ENCODE measurements at places on chromosomes 16 and 17. TPM values are rescaled to one million over a fixed set of nuclear protein-coding genes. Genes with fewer than 3 reads are reported as not detected.

- no peak for DNase-seq
Measured at GRCh38 chr16:76913046-76913445, 277.9 kb upstream of the MON1B start.

Gene AHSP
- total RNA-seq: not detected

DNA sequence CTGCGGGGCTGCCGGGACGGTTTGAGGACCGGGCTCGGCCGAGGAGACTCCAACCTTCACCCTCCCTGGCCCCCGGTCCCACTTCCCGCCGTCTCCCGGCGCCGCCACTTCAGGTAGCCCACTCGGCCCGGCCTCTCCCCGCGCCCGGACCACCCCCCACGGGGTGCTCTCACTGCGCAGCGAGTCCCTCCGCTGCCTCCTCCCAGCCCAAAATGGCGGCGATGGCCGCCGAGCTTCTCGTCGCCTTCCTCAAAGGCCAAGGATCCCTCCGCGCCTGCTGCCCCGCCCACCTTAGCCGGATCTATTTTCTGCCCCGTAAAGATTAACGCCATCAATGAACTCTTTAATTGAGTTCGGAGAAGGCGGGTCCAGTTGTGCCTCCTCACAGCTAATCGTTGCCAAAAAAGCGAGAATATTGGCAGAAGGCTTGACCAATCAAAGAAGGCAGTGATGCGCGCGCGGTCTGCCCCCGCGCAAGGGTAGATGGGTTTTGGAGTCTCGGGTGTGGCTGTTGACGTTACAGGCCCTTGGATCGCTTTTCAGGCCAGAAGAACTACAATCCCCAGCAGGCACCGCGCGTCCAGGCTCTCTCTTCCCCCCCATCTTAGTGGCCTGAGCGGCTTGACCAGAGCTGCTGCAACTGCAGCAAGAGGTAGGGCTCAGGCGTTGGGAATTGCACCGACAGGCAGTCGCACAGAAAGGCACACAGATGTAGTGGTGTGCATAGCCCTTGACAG is at the start of gene HEXIM2:
Gene HEXIM2, plus strand, starts transcription at position 588 of the 737 bp plus-strand sequence. CDS start 919 bp downstream, outside the sequence.
- peak; percentile 99 for DNase-seq

- DNase-seq: no peak
Measured at GRCh38 chr17:8173871-8174322, 2.3 kb downstream of the TMEM107 start.

- no peak for DNase-seq
Measured at GRCh38 chr17:4892499-4893221, 6.7 kb upstream of the C17orf107 start.

Gene TMEM88
- total RNA-seq: 10.0 TPM

- no peak for DNase-seq
Measured at GRCh38 chr16:82700541-82701235, 73.9 kb downstream of the CDH13 start.

- DNase-seq: peak; percentile 9
Measured at GRCh38 chr16:87267566-87267965, 49.6 kb downstream of the C16orf95 start.

- no peak for DNase-seq
Measured at GRCh38 chr17:55484575-55484974, 26.7 kb downstream of the SMIM36 start.

GRCh38 chr16:81237282-81237681 is 1.2 kb upstream of the BCO1 start:
- peak; percentile 93 for DNase-seq

GRCh38 chr17:2719861-2720260 is 8.3 kb upstream of the CLUH start:
- no peak for DNase-seq

- peak; percentile 85 for DNase-seq
Measured at GRCh38 chr16:85563515-85564276, 49.4 kb upstream of the GSE1 start.

DNA sequence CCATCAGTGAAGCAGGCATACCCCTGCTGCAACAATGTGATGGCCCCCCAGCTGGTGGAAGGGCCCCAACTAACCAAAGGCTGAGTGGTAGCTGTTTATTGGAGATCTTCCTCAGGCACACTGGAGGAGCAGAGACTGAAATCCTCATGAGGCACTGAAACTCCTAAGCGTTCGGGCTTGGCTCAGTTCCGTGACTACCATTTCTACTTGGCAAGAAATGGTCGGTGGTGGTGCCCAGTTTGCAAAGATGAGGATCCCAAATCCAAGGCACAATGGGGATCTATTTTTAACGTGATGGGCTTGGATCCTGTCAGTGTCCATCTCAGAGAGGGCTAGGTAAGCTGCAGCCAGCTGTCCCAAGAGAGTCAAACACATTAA is 82.8 kb downstream of the TNFRSF13B start:
- no peak for DNase-seq

Gene MAP2K6
- total RNA-seq: 1.6 TPM

- no peak for DNase-seq
Measured at GRCh38 chr17:11446316-11446715, 152.0 kb upstream of the DNAH9 start.

GRCh38 chr17:10041287-10041612 is 136.2 kb upstream of the RCVRN start:
- DNase-seq: no peak

DNA sequence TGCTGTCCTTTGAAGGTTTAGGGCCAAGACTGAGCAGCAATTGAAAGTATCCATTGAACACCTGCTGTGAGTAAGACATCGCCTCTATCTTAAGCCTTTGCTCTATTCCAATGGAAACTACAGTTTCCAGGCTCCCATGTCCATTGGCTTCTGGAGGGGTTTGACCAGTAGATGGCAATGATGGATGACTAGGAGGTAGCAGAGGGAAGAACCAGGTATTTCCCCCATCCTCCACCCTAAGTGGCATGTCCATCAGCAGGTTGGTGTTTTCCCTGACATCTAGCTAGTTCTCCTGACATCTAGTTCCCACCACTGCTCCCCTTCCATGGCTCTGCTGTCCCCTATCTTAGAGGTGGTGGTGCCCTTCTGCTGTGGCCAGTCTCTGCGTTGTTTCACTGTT is 58.7 kb downstream of the CENPV start:
- no peak for DNase-seq

DNA sequence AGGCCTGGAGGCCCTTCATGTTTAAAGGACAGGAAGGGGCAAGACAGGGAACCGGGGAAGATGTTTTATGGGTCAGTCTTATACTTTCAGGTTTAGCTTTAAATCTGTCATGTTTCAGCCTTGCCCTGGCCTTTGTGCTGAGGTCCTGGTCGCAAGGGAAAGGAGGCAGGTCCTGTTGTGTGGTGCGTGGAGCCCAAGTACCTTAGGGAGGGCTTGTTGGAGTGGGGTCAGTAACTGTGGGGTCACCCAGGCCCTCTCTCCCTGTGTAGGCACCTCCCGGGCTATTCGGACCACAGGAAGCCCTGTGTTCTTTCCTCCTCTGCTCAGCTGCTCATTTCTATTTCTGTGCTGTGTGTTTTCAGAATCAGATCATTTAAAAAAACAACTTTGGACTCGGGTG is 42.7 kb downstream of the MPRIP start:
- DNase-seq: peak; percentile 50

DNA sequence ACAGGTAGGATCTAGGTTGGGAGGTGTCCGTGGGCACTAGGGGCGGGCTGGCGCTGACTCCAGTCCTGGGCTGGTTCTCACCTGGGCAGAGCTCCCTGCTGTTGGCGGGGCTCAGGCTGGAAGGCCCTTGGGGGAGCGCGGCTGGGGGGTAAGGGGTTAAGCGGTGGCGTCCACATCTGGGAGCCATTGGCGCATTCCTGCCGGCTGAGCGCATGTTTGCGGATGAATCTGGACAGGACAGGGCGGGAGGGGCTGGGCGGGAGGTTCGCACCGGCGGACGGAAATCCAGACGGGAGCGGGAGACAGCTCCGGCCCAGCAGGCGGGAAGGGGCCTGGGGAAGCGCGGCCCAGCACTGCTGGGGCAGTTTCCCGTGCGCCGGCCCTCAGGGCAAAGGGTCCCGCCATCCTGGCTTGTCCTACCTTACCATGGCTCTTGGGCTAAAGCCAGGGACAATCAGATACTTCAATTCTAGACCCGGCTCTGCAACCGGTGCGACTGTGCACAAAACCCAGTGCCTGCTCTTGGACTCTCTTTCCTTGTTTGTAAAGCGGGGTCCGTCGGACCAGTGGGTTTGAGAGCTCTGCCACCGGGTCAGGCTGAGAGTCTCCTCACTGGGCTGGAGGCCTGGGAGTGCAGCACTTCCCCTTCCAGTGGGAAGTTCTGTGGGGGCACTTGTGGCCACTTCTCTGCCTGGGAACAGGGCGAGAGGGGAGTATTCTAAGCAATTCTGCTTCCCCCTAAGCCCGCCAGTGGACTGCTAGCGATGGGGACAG is 7.8 kb downstream of the RARA start:
- peak; percentile 90 for DNase-seq

GRCh38 chr16:10447289-10447688 is 61.4 kb downstream of the ATF7IP2 start:
- no peak for DNase-seq

- DNase-seq: no peak
Measured at GRCh38 chr17:13316657-13317056, 285.1 kb downstream of the HS3ST3A1 start.

Gene TLCD3B
- total RNA-seq: not detected

DNA sequence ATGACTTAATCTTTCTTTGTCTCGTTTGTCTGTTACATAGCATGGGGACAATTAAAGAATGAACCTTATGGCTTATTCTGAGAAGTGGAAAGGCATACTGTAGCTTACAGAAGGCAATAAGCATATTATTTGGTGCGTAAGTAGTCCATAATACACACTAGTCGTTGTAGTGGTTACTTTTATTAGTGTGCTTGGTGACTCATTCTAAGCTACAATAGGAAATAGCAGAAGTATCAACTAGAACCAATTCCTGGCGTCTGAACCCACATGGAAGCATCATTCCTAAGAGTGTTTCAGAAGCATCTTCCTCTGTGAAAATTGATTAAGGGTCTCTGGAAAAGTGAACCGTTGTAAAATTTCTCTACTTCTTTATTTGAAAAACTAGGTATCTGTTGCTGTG is 777.8 kb upstream of the EEF2KMT start:
- no peak for DNase-seq

- DNase-seq: no peak
Measured at GRCh38 chr17:61616783-61617182, 25.8 kb upstream of the NACA2 start.

DNA sequence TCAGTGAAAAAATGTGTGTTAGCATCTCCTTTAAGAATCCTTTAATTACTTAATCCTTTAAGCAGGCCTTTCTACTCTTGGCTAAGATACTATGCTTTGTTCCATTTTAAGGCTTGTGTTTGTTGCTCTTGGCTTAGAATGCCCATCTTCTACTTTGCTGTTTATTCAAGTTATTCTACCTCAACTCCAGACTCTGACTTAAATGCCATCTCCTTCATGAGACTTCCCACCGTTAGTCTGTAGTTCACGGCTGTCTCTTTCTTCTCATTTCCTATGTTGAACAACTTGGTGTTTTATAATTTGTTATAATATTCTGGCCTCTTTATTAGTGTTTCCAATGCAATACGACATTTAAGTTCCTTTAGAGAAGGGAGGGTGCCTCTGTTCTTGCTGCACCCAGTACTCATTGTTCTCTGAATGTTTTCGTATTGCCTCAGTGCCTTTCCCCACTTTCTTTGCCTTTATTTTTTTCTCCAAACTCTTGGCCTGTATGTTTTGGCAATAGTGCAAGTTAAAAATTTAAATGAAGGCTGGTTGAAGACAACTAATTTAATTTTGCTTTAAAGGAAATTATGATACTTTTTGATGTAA is 6.1 kb upstream of the KRT10 start:
- no peak for DNase-seq

- no peak for DNase-seq
Measured at GRCh38 chr17:35795871-35796265, 427 bp upstream of the MMP28 start.

DNA sequence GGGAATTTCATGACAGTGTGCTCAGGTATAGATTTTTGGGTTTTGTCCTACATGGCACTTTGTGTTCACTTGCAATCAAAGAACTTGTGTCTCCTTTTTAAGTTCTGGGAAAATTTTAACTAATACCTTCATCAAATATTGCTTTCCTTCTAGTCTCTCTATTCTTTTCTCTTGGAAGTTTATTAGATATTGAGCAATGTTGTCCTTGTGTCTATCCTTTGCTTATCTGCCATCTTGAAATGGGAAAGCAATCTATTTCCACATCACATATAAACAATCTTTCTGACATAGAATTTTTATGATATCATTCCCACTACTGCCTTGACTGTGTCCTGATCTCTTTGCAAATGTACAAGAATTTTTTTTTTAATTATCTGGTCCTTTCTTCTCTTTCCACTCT is 4.4 kb upstream of the ABCA9 start:
- DNase-seq: no peak
